ENCODE measurements at places on chromosomes 6 and 20.

- peaks cover 27% of the 10 kb centered on the region for H3K4me1 ChIP-seq
- H3K36me3 ChIP-seq, result no peaks in the 10 kb centered on the region
- no peak overlapping the region for H3K4me3 ChIP-seq
- DNase-seq, result no peak
- H3K27ac ChIP-seq, result no peak overlapping the region
- H3K27me3 ChIP-seq, result peaks cover 4% of the 10 kb centered on the region
Measured at GRCh38 chr6:153588330-153588729, 450.7 kb upstream of the OPRM1 start.

- peaks cover 23% of the 10 kb centered on the region for H3K36me3 ChIP-seq
- peak overlapping the region; percentile 97 for H3K4me3 ChIP-seq
- H3K27ac ChIP-seq, result peak overlapping the region; percentile 38
- peaks cover 50% of the 10 kb centered on the region for H3K4me1 ChIP-seq
Measured at GRCh38 chr6:134176264-134176975, 124.0 kb upstream of the SLC2A12 start.

- DNase-seq, result no peak
- H3K4me3 ChIP-seq, result no peak overlapping the region
- no peaks in the 10 kb centered on the region for H3K4me1 ChIP-seq
- H3K36me3 ChIP-seq, result no peaks in the 10 kb centered on the region
- peaks cover 2% of the 10 kb centered on the region for H3K27me3 ChIP-seq
Measured at GRCh38 chr6:14166839-14167238, 49.3 kb downstream of the CD83 start.

GRCh38 chr20:1934721-1935573 is 39.7 kb downstream of the SIRPA start:
- H3K27ac ChIP-seq, result no peak overlapping the region
- H3K27me3 ChIP-seq, result peaks cover 8% of the 10 kb centered on the region
- DNase-seq, result no peak
- H3K36me3 ChIP-seq, result no peaks in the 10 kb centered on the region

GRCh38 chr6:138235205-138235604 is 16.9 kb upstream of the PBOV1 start:
- H3K4me3 ChIP-seq, result no peak overlapping the region
- no peaks in the 10 kb centered on the region for H3K4me1 ChIP-seq
- H3K27me3 ChIP-seq, result peaks cover 8% of the 10 kb centered on the region
- no peak for DNase-seq

GRCh38 chr6:158843751-158844683 is 24.8 kb upstream of the EZR start:
- DNase-seq, result no peak
- peaks cover 3% of the 10 kb centered on the region for H3K4me1 ChIP-seq
- H3K27me3 ChIP-seq, result peaks cover 3% of the 10 kb centered on the region
- no peak overlapping the region for H3K27ac ChIP-seq

DNA sequence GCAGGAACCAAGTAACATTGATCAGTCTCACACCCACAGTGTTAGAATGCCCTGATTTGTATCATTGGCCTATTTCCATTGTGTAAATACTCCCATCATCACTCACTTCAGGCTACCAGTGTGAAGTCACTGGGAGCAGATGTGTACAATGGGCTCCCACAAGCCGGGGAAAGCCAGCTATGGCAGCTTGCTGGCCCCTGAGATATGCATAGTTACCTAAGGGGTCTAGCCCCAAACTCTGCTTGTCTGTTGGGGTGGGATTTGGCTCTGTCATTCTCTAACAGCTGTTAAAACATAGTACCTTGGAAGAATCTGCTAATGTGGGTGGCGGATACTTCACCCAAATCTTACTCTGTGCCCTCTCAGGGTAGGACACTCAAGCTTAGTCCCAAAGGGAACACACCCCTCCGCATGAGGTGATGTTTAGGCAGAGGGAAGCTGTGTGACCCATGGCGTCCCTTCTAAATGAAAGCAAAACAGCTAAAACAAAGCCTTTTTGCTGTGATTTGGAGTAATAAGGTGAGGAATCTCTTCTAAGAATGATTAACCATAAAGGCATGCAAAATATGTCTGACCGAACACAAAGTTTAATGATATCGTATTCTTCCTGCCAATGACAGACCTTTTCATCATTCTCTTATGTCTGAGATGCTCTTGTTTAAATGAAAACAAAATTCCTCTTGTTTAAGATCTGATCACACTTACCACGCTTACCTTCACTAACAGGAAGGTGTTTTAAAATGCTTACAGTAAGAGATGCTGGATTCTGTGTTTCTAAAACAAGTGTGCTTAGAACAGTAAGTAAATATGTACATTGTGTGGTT is 45.9 kb upstream of the PXDC1 start:
- no peak overlapping the region for H3K4me3 ChIP-seq
- H3K27ac ChIP-seq, result no peak overlapping the region

DNA sequence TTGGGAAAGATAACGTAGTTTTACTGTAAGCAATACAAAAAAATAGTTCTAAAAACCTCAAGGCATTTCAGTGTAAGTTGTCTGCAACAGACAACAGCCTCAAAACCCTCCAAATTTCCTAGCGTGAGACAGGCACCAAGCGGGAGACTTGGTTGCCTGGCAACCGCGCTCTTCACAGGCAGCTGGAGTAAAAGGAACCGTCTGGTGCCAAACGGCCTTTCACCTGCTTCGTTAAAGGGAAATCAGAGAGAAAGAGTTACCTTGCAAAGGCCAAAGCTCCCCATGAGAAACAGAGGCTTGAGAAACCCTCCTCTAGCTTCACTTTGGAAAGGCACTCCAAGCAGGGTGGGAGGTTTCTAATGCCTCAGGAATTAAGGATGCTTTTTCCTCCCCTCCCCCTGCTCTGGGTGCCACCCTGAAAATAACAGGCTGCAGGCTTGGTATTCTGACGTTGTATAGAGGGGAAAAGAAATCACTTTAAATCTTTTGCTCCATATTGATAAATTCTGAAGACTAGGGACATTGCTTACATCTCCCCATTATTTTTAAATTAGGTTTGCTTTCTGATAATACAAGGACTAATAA is 129.7 kb upstream of the UFL1 start:
- DNase-seq, result peak; percentile 8
- no peak overlapping the region for H3K4me3 ChIP-seq
- no peak overlapping the region for H3K27ac ChIP-seq
- no peaks in the 10 kb centered on the region for H3K4me1 ChIP-seq
- no peaks in the 10 kb centered on the region for H3K36me3 ChIP-seq
- H3K27me3 ChIP-seq, result peaks cover 8% of the 10 kb centered on the region

DNA sequence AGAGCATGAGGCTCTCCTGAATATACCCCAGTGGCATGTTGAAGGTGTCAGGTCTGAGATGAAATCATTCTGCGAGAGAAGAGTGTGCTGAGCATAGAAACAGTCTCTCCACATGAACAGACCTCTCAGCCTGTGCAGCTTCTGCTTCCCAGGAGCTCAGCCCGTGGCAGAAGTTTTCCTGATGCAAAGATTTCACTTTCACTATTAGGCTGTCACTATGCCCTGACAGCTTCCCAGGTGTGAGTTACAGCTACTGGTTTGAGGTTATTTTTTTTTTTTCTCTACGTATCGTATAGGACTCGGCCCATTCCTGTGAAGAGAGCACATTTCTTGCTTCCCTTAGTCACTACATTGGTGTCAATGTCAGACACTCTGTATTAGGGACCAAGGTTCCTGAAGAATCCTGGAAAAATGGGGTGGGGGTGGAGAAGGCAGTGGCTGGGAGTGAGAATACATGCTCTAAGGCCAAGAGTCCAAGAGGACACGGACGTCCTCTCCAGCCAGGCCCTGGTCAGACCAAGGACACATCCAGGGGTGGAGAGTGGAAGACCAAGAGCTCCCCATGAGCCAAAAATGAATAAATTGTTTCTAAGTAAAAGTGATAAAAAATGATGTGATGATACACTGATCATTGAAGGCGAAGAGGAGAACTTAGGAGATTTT is 121.2 kb upstream of the AKAP12 start:
- H3K36me3 ChIP-seq, result no peaks in the 10 kb centered on the region
- H3K4me1 ChIP-seq, result peaks cover 5% of the 10 kb centered on the region
- H3K27ac ChIP-seq, result no peak overlapping the region
- H3K4me3 ChIP-seq, result no peak overlapping the region
- no peaks in the 10 kb centered on the region for H3K27me3 ChIP-seq
- no peak for DNase-seq

- H3K4me1 ChIP-seq, result peaks cover 49% of the 10 kb centered on the region
- peak overlapping the region; percentile 19 for H3K4me3 ChIP-seq
- H3K27me3 ChIP-seq, result no peaks in the 10 kb centered on the region
- H3K27ac ChIP-seq, result peak overlapping the region; percentile 87
- H3K36me3 ChIP-seq, result peaks cover 33% of the 10 kb centered on the region
Measured at GRCh38 chr6:163457637-163458561, 43.4 kb downstream of the QKI start.

- no peak overlapping the region for H3K4me3 ChIP-seq
- H3K27ac ChIP-seq, result no peak overlapping the region
- no peak for DNase-seq
- H3K36me3 ChIP-seq, result no peaks in the 10 kb centered on the region
Measured at GRCh38 chr6:27980111-27980510, 23.1 kb downstream of the OR2B6 start.

DNA sequence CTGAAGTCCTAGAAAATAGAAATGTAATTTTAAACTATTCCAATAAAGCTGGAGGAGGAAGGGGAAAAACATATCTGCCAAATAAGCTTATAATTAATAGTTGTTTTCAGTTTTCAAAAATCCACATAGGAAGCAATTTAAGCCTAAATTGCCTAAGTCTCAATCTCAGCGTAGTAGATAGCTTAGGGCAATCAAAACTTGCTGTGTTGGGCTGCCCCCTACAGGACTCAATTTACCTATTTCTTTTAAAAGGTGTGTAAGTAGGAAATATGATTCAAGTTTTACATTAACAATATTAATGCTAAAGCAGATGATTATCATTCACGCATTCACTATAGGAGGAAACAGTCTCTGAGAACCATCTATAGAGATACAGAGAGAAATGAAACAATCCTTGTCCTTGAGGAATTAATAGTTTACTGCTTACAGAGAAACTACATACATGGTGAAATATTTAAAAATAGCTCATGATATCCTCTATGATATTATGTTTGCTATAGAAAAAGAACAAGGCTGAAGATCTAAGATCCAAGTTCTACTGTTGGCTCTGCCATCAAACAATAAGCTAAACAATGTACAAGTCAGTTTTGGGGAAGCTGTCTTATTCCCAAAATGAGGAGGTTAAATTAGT is 102.1 kb downstream of the ATG5 start:
- peaks cover 14% of the 10 kb centered on the region for H3K4me1 ChIP-seq
- no peak overlapping the region for H3K4me3 ChIP-seq
- DNase-seq, result peak; percentile 83
- peaks cover 8% of the 10 kb centered on the region for H3K36me3 ChIP-seq

GRCh38 chr20:53101992-53102760 is 130.0 kb downstream of the TSHZ2 start:
- H3K36me3 ChIP-seq, result peaks cover 2% of the 10 kb centered on the region
- no peaks in the 10 kb centered on the region for H3K27me3 ChIP-seq
- no peak for DNase-seq
- no peaks in the 10 kb centered on the region for H3K4me1 ChIP-seq
- no peak overlapping the region for H3K4me3 ChIP-seq

DNA sequence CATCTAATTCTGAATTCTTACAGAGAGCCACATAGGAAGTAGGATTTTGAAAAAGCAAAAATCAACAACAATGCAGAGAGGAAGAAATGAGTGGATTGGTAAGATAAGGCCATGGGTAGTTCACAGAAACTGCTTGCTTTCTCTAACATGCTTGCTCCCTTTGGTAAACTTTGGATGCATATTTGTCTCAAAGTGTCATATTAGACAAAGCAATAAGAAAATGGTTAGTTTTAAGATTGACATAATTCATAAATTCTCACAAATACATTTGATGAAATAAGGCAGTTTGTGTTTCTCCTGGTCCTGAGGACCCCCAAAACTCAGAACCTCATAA is 31.7 kb downstream of the UTRN start:
- H3K36me3 ChIP-seq, result no peaks in the 10 kb centered on the region
- no peak for DNase-seq
- H3K27me3 ChIP-seq, result peaks cover 4% of the 10 kb centered on the region
- H3K27ac ChIP-seq, result no peak overlapping the region

DNA sequence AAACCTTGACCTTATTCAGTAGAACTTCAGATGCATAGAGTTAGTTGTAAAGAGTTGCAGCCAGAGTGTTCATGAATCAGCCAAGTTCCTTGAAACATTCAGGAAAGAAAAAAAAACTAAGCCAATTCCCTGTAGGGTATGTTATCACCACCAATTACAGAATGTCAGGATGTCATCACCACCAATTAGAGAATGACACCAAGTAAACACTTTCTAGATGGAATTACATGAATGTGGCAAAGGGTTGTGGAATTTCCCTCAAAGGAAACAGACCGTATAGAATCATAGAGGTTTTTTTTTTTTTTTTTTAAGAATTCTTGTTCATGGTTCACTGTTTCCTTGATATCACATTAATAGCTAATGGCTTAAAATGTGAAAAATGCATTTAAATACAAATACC is 472.1 kb upstream of the RNF217 start:
- no peak for DNase-seq
- H3K4me1 ChIP-seq, result no peaks in the 10 kb centered on the region
- H3K36me3 ChIP-seq, result no peaks in the 10 kb centered on the region
- H3K27me3 ChIP-seq, result no peaks in the 10 kb centered on the region

DNA sequence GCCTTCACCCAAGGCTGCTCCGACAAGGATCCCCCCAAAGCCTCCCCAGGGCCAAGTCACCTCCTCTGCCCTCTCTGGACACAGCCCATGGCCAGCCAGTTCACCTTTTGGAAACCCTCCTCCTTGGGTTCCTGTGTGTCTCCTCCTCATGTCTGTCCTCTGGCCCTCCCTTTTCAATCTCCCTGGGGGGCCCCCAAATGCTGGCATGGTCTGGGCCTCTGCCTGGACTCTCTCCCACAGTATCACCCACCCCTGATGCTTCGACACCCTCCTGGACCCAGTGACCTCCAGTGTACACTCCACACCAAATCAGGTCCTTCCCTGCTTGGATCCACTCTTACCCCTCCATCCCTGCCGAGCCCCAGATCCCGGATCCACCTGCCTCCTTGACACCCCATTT is 46.7 kb upstream of the NNAT start:
- H3K27me3 ChIP-seq, result peaks cover 11% of the 10 kb centered on the region
- no peak overlapping the region for H3K27ac ChIP-seq
- no peak overlapping the region for H3K4me3 ChIP-seq
- DNase-seq, result no peak

DNA sequence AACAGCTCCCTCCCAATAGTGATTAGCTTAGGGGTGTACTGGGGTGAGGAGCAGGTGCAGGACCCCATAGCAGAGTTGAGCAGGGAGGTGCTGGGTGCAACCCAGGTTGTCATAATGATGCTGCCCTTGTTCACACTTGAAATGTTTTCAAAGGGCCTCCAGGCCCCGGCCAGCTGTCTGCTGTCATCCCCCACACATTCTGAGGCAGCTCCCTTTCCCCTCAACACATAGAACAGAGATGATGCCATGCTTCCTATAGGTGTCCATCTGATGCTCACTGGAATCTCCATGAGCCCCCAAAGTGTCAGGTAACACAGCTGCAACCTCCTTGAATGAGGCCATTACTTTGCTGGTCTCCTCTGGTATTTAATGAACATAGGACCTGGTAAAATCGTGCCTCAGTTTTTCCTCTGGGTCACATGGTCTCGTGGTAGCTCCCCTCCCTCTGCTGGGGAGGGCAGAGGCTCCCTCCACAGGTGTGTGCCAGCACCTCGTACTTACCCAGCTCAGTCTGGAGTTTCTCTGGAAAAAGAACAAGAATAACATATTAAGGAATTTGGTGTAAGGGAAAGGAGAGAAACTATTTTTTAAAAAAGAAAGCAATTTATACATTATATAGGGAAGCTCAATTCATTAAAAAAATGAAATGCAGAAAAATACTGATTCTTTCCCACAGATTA is 5.6 kb downstream of the BTNL2 start:
- peaks cover 38% of the 10 kb centered on the region for H3K27me3 ChIP-seq
- H3K27ac ChIP-seq, result no peak overlapping the region
- DNase-seq, result no peak
- no peak overlapping the region for H3K4me3 ChIP-seq

- H3K4me3 ChIP-seq, result peak overlapping the region; percentile 94
- peak overlapping the region; percentile 95 for H3K27ac ChIP-seq
- DNase-seq, result peak; percentile 57
- H3K27me3 ChIP-seq, result no peaks in the 10 kb centered on the region
Measured at GRCh38 chr6:25042036-25042521, 106.3 kb upstream of the RIPOR2 start.
